ENCODE measurements at places on chromosomes 12 and 14.

GRCh38 chr12:4580281-4580688 is 18.3 kb downstream of the DYRK4 start:
- DNase-seq, result no peak

- no peak for DNase-seq
Measured at GRCh38 chr12:88338486-88338885, 196.4 kb downstream of the TMTC3 start.

DNA sequence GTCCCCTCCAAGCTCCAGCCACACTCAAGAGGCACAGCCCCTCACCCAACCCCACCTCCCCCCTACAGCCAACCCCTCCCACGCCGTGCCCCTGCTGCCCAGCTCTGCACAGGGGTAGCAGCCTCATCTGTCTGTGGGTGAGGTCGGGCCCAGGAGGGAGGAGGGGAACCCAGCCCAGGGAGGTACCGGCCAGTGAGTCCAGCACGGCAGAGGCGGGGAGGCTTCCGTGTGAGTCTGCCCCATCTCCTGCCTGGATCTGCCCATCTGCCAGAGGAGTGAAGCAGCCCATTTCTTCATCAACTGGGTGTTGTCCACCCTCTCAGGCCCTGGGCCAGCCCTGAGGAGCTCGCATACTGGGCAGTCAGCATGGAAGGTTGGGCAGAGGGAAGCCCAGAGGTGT is 54.2 kb downstream of the CCNK start:
- no peak for DNase-seq

GRCh38 chr12:72574138-72574537 is 302.0 kb downstream of the TRHDE start:
- no peak for DNase-seq

DNA sequence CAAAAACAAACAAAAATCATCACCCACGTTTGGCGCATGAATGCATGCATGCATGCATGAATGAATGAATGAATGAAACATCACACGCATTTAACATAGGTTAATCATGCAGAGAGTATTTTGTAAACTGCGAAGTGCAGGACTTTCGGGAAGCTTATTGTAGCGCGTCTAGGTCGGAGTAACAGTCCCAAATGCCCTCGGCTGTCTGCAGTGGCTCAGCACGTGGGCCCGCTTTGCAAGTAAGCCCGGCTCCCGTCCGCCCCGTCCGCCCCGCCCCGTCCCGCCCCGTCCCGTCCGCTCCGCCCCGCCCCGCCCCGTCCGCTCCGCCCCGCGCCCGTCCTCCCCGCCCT is 263 bp upstream of the IFT81 start:
- no peak for DNase-seq

GRCh38 chr14:35821564-35822411 is 4.3 kb upstream of the BRMS1L start:
- DNase-seq, result peak; percentile 28

DNA sequence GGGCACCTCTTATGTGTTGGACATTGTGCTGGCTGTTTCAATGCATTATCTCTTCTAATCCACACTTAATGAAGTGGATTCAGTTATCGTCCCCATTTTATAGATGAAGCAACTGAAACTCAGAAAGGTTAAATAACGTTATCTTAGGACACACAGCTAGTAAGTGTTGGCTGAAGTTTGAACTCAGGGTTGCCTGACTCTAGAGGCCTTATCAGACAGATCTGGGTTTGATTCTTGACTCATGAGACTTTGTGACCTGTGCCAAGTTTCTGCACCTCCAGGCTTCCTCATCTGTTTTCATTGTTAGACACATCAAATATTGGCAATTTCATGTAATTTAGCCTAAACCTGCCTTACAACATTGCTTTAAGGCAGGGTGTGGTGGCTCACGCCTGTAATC is 18.2 kb upstream of the IRF2BPL start:
- DNase-seq, result no peak

- no peak for DNase-seq
Measured at GRCh38 chr12:85626001-85626783, 210.0 kb downstream of the RASSF9 start.

GRCh38 chr14:22650046-22650739 is 6.0 kb upstream of the OR6J1 start:
- DNase-seq, result no peak

GRCh38 chr14:68780358-68781160 is 12.3 kb downstream of the ZFP36L1 start:
- no peak for DNase-seq

GRCh38 chr14:52678591-52678990 is 16.8 kb downstream of the ERO1A start:
- no peak for DNase-seq

DNA sequence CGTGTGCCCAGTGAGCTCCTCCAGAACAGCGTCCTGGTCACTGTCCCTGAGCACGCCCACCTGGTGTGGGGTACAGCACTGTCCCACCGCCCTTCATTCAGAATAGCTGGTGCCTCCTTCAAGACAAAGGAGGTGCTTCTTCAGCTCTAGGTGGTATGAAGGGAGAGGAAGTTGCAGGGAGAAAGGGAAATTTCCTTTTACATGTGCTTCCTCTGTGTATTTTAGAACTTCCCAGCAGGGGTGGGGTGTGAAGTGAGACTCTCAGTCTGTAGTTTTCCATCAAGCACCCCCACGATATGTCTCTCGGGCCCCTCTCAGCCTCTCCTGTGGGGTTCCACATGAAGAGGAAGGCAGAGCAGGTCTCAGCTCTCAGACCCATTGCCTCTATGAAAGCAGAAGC is 1.2 kb upstream of the SLC6A12 start:
- DNase-seq, result no peak

GRCh38 chr14:54776361-54777001 is 126.1 kb downstream of the GCH1 start:
- peak; percentile 73 for DNase-seq

DNA sequence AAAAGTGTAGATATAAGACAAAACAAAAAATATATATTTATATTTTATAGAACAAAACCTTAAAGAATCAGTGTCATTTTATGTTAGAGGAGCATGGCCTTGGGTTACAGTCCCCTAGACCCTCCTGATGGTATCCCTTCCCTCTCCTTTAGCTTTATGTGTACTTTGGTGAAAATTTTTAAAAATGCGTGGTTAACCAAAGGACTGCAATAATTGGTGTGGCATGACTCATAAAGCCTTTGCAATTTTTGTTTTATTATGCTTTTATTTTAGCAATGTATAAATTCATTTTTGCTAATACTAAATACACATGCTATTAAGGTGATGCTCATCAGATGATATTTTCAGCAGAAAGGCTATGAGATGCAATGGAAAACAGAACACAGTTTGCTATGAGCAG is 264.4 kb downstream of the SYT1 start:
- DNase-seq, result no peak

DNA sequence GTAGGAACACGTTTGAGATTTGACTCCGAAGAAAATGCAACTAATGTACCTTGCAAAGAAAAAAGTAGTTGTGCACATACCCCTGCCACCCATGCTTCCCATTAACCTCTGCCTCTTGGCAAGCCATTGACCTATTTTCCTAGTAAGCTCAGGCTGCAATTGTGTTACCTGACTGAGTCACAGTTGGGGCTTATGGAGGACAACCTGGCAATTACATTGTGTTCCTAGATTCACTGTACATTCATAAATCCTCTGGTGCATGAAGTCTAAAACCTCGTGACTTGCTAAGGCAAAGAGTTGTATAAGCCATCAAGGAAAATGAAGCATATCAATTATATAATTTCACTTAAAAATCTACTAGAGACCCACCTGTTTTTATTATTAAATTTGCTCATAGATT is 62.0 kb upstream of the DUSP6 start:
- DNase-seq, result no peak

DNA sequence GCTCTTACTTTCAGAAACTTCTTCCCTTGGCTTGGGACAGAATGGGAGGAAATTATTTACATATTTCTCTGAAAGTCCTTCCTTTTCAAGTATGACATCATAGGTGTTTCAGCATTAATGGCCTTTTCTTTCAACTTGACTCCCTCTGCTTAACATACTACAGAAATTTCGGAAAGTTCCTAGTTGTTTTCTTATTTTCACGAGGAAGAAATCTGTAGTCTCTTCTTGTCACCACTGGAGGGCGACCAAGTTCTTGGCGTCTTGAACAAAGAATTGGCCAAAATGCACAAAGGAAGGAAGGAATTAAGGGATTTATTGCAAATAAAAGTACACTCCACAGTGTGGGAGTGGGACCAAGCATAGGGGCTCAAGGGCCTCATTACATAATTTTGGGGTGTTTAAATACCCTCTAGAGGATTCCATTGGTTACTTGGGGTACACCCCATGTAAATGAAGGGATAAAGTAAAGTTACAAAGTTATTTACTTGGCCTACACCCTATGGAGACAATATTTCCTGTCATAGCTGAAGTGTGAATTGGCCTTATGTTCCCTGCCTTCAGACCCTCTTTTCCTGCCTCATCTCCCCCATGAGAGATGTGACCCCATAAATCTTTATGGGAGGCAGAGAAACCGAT is 70.4 kb downstream of the RPL10L start:
- DNase-seq, result no peak

DNA sequence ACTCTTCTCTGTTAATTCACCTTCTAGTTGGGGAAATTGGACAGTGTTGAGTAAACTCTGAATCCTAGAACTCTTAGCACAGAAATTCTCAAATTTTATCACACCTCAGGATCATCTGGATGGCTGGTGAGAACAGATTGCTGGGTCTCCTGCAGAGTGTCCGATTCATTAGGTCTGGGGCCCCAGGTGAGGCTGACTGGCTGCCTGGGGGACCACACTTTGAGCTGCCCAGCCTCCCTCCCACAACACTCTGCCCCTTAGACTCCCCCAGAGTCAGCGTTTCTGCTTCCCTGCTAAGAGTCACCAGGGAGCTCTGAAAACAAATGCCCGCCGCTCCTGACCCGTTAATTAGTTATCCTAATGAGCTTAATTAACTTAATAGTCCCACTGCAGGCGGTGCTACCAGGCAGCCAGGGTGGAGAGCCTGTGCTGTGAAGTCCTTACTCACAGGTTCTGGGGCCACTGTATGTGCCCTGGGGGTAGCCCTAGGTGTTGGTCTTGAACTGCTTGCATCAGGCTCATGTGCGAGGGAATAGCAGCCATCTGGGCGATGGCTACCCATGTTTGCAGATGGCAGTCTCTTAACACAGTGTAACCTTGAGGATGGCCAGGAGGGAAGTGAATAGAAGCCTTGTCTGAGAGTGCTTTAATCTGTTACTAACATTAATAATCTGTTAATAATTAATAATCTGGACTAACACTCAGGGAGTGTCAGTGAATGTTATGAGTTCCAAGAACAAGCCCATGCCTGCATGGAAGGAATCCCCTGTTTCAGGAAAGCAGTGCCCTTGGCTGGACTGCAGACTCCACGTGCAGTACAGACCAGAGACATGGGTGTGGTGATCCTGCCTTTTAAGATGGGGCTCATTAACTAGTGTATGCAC is 35.6 kb downstream of the AACS start:
- DNase-seq, result no peak
